ENCODE measurements at places on chromosomes 7 and 10.

DNA sequence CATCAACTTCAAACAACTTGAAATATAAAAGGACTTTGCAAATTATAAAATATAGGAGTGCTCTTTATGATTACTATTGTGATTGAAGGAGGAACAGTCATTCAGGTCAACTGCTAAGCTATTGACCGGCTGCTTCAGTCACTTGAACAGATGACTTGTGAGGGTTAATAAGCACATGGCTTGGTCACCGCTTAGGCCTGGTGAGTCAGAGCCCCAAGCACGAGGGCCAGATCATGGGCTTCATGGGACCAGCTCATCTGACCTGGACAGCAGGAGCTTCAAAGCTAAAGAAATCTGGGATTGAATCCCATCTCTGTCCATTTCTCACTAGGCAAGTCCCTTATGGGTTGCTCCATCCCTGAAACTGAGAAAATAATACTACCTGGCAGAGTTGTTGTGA lies 60.4 kb upstream of the ADO start:
- no peaks in the 10 kb centered on the region for H3K4me1 ChIP-seq
- no peak overlapping the region for H3K4me3 ChIP-seq
- H3K27ac ChIP-seq: no peak overlapping the region
- H3K27me3 ChIP-seq: no peaks in the 10 kb centered on the region
- H3K36me3 ChIP-seq: no peaks in the 10 kb centered on the region

DNA sequence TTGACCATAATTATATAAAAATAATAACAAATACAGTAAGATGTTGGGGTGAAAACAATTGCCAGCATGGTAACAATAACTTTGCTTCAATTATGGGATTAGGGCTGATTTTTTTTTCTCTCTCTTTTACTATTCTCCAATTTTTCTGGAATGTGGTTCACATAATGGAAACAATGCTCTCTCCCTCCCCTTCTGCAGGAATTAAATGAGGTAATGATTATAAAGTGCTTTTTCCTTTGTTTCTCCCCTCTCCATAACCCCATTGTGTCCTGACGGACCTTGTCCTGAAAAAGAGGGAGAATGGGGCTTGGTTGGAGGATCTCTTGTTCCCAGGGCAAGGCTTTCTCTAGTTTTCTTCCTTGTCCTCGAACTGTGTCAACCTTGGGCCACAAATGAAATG lies 234.0 kb upstream of the ZNF32 start:
- no peak overlapping the region for H3K27ac ChIP-seq
- no peaks in the 10 kb centered on the region for H3K27me3 ChIP-seq
- no peak overlapping the region for H3K4me3 ChIP-seq
- DNase-seq: no peak
- no peaks in the 10 kb centered on the region for H3K4me1 ChIP-seq

DNA sequence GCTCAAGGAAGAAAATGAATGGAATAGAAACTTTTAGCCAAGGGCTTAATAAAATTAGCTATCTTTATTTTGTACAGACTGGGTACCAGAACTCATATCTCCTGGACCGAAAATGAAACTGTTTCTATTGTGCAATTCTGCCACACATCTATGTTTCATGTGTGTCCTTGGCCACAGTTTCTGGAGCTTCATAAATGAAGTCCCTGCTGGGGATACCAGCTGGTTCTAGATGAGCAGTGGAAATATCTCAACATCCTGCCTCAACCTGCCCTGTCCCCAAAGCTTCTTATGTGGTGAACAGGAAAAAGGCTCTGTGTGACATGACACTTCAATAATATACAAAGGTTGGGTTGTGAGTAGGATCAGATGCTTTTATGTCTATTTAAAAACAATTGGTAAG lies 310.1 kb upstream of the SORCS1 start:
- DNase-seq: no peak
- no peak overlapping the region for H3K27ac ChIP-seq
- no peaks in the 10 kb centered on the region for H3K4me1 ChIP-seq
- no peaks in the 10 kb centered on the region for H3K36me3 ChIP-seq
- no peaks in the 10 kb centered on the region for H3K27me3 ChIP-seq

- H3K4me1 ChIP-seq: no peaks in the 10 kb centered on the region
- no peak for DNase-seq
- H3K4me3 ChIP-seq: no peak overlapping the region
- no peaks in the 10 kb centered on the region for H3K36me3 ChIP-seq
These were observed 90.6 kb downstream of the CARD11 start for GRCh38 chr7:2953099-2953498.

- no peaks in the 10 kb centered on the region for H3K36me3 ChIP-seq
- no peaks in the 10 kb centered on the region for H3K27me3 ChIP-seq
- no peak overlapping the region for H3K27ac ChIP-seq
- H3K4me3 ChIP-seq: no peak overlapping the region
- DNase-seq: no peak
- no peaks in the 10 kb centered on the region for H3K4me1 ChIP-seq
These were observed 1.6 kb upstream of the HTRA1 start for GRCh38 chr10:122459561-122460273.

DNA sequence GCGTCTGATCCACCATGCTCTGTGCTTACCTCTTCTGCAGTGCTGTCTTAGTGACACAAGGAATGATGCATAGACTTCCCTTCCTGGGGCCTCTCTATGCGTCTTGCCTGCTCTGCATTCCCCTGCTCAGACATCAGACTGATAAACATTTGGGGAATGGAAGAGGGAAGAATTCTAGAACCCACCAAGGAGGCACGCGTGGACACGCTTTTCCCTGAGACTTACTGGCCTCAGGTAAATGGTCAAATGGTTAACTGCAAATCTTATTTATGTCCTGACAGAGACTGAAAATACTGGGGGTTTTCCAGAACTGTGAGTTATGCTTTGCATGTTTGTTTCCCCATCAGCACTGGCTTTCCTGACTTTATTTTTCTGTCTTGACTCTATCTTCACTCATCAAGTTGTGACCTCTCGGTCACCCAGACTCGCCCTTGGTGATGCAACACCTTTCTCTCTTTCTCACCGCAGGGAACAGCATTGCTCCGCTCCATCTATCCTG lies 285.9 kb upstream of the FZD8 start:
- no peaks in the 10 kb centered on the region for H3K36me3 ChIP-seq
- no peaks in the 10 kb centered on the region for H3K4me1 ChIP-seq
- H3K4me3 ChIP-seq: no peak overlapping the region
- H3K27me3 ChIP-seq: no peaks in the 10 kb centered on the region

- H3K4me3 ChIP-seq: no peak overlapping the region
- no peak for DNase-seq
- no peaks in the 10 kb centered on the region for H3K4me1 ChIP-seq
- H3K27me3 ChIP-seq: no peaks in the 10 kb centered on the region
These were observed 330.9 kb upstream of the COBL start for GRCh38 chr7:51647486-51647885.

GRCh38 chr10:103832806-103833205 lies 22.6 kb downstream of the SH3PXD2A start:
- no peak overlapping the region for H3K4me3 ChIP-seq
- H3K36me3 ChIP-seq: no peaks in the 10 kb centered on the region
- no peak overlapping the region for H3K27ac ChIP-seq
- H3K27me3 ChIP-seq: no peaks in the 10 kb centered on the region
- H3K4me1 ChIP-seq: peaks cover 9% of the 10 kb centered on the region

DNA sequence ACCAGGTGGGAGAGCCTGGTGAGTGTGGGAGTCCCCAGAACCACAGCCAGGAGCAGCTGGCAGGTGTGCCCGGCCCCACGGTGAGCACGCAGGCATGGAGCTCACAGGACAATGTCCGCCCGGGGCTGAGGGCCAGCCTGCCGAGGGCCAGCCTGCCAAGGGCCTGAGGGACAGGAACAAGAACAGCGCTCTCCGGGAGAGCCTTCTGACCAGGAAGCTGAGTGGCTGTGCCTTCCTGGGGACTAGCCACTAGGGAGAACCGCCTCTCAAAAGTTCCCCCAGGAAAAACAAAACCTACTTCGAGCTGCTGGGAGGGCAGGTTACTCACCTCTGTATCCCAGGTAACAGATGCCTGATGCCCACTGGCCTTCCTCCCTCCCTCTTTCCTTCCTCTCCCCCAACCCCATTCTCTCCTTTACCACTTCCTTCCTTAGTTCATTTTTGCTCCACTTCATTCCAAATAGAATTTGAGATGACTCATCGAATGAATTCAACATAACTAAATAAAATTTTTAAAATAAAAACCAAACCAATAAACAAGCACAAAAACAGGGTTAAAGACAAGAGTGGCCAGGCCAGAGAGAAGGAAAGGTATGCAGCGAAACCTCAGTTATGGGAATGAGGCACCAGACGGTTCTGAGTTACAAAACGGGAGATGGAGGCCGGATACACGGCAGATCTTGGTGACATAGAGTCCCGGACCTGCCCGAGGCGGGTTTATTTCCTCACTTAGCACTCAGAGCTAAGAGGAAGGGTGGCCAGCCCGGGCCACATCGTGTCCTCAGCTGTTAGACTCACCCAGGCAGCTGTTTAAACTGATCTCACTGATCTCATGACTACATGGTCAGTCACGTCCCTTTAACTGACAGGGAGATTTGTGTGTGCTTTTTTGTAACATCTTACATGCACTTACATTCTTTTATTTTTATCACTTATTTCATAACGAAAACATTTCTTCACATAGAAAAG lies 128.5 kb downstream of the TNS3 start:
- peaks cover 51% of the 10 kb centered on the region for H3K4me1 ChIP-seq
- peak overlapping the region; percentile 89 for H3K27ac ChIP-seq
- H3K27me3 ChIP-seq: no peaks in the 10 kb centered on the region
- peak; percentile 84 for DNase-seq
- peak overlapping the region; percentile 34 for H3K4me3 ChIP-seq

- peak overlapping the region; percentile 57 for H3K27ac ChIP-seq
- no peak overlapping the region for H3K4me3 ChIP-seq
- H3K27me3 ChIP-seq: no peaks in the 10 kb centered on the region
- H3K36me3 ChIP-seq: no peaks in the 10 kb centered on the region
- H3K4me1 ChIP-seq: peaks cover 14% of the 10 kb centered on the region
These were observed 121.4 kb upstream of the SEC61G start for GRCh38 chr7:54880326-54880989.

DNA sequence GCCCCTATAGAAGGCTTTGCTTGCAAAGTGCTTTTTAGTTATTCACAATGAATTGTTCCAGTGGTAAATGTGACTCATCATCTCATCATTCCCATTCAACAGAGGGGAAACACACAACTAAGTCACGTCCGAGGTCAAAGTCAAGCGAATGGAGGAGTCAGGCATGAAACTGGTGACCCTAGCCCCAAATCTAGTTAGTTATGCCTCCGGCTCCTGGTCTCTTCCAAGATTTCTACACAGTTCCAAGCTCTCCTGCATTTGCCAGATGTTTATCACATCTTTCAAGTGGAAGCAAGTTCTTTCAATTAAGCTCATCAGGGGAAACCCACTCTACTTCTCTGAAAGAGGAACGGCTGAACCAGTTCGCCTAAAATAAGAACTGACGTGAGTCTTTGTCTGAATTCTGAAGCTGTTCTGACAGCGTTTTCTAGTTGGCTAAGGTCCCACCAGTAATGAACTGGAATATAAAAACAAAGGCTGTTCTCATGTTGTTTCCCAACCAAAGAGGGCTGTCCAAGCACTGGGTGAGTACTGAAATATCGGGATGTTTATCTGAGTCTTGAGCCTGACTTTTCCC lies 140.9 kb upstream of the NRBF2 start:
- no peaks in the 10 kb centered on the region for H3K4me1 ChIP-seq
- H3K27me3 ChIP-seq: no peaks in the 10 kb centered on the region
- DNase-seq: no peak
- H3K27ac ChIP-seq: no peak overlapping the region
- H3K4me3 ChIP-seq: no peak overlapping the region

DNA sequence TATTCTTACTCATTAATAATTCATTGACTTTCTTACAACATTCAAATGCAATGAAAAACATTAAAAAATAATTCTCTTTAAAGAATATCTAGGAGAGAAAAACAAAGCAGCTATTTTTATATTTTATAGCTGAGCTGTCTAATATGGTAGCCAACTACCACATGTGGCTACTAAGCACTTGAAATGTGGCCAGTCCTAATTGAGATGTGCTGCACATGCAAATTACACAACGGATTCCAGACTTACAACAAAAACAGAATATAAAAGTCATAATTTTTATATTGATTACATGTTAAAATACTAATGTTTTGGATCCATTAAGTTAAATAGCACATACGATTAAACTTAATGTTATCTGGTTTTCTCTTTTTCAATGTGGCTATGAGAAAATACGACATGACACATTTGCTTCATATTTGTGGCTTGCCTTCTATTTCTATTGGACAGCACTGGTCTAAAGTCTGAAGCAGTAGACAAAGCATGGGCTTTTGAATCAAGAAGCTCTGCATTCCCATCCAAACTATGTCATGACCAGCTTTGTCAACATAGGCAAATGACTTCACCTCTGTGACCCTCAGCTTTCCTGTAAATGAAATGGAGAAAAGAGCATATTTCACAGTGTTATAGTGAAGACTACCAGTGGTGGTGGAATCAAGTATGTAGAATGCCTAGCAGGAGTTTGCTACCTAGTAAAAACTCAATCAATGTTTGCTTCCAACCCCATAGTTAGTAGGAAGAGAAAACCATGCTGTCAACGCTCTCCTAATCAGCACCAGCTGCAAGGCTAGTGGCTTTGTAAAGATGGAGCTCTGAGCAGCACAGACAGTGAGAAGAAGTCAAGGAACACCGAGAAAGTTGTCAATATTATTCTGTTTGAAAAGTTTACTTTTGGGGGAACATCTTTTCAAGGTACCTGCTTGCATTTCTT lies 37.1 kb upstream of the GDF10 start:
- H3K4me1 ChIP-seq: no peaks in the 10 kb centered on the region
- H3K4me3 ChIP-seq: no peak overlapping the region
- H3K36me3 ChIP-seq: no peaks in the 10 kb centered on the region
- H3K27ac ChIP-seq: no peak overlapping the region

DNA sequence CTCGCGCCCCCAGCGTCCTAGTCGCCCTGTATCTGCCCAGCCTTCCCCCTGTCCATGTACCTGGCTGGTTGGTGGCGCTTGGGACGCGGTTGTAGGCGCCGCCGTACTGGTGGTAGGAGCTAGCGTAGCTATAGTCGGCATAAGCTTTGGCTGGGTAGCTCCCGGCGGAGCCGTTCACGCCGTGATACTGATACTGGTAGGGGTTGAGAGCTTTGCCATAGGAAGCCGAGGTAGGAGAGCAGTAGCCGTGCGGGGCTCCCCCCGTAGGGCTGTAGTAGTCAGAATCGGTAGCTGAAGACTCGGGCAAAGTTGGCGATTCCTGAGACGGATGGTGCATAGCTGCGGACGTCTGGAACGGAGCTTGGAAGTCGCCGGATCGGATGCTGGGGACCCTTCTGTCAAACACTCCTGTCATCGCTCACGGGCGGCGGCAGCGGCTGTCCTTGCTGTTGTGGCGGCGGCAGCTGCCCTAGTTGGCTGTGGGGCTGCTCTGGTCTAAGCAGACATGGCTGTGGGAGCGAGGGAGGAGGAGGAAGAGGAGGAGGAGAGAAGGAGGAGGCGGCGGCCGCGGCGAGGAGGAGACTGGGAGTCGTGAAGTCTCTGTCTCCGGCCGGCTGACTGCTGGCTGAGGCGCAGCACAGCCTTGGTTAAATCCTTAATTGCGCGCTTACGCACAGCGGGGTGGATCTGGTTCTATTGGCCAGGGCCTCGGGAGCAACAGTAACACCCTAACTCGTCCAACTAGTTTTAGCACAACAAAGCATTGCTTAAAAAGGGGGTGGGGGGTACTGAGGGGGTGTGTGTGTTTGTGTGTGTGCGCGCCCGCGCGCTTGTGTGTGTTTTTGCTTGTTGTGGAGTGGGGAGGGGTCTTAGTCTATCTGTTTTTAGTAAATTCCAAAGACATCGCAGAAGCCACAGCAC lies at the start of gene DLX5:
TSS of gene DLX5 (minus strand) at position 623 of the 921 bp plus-strand sequence. CDS start at position 415, 208 bp downstream.
- no peak for DNase-seq
- peaks cover 67% of the 10 kb centered on the region for H3K27me3 ChIP-seq
- H3K36me3 ChIP-seq: no peaks in the 10 kb centered on the region
- H3K4me3 ChIP-seq: peak within 1 kb of the TSS; percentile 23

- no peak overlapping the region for H3K4me3 ChIP-seq
- H3K36me3 ChIP-seq: no peaks in the 10 kb centered on the region
- no peak for DNase-seq
These were observed 117.3 kb downstream of the FAM53B start for GRCh38 chr10:124626759-124627380.

Measured in pancreas (tissue), 10 donors.